ENCODE measurements at places on chromosomes 5 and 9. TPM values are rescaled to one million over a fixed set of nuclear protein-coding genes. Genes with fewer than 3 reads are reported as not detected.

GRCh38 chr5:133806847-133807246 is 161.6 kb downstream of the C5orf15 start:
- DNase-seq: no peak

- no peak for DNase-seq
These were observed 112.0 kb upstream of the ISL1 start for GRCh38 chr5:51271261-51271660.

DNA sequence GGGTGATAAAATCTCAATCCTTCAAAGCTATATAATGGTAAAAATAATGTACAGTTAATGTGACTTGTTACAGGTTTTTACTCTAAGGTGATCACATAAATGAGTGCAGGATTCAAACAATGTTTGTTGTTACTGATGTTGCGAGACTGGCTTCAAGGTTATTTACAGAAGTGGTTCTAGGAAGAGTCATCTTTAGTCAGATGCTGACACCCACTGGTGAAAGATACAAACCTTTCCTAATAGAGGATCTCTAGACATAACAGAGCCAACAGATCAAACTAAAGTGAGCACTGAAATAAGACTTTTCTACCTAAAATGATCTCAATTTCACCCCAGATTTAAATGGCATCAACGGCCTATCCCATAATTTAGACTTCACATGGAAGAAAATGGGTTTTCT is 20.2 kb downstream of the ARSB start:
- DNase-seq: peak; percentile 46

DNA sequence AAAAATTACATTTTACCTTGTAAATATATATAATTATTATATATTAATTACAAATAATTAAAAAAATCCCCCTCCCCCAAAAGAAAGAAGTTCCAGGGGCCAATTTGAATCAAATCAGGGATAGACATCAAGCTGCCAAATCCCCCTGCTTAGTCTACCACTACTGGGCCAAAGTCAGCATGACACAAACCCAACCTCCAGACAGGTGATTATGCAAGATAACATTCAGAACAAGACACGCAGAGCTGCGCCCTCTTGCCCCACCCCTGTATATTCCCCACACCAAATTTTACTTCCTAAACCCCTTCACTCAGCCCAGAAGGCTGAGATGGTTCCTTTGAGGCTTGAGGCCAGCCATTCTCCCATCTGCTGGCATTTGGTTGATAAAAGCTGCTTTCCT is 2059.1 kb upstream of the CDH6 start:
- no peak for DNase-seq

SLC6A3 gene
- 0.40 TPM for polyA plus RNA-seq

GLDC gene
- polyA plus RNA-seq: 19.8 TPM

LCN10 gene
- 2.4 TPM for polyA plus RNA-seq

PCDHB16 gene
- polyA plus RNA-seq: 6.5 TPM

DNA sequence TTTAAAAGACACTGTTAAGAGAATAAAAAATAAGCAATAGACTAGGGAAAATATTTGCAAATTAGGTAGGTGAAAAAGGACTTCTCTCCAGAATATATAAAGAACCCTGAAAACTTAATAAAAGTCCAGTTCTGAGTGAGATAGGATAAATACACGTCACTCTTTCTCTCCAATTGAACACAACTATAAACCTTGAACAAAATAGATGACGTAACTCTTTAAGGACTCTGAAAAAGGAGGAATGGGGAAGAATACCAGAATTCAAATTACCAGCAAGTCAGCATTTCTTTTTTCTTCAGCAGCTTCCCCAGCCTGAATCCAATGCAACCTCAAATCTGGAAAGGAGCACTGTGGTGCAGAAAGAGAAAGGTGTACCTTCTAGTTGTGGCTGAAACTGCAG is 6.8 kb upstream of the WDR41 start:
- DNase-seq: no peak

GRCh38 chr9:70484232-70485130 is 70.0 kb upstream of the KLF9 start:
- DNase-seq: no peak

DNA sequence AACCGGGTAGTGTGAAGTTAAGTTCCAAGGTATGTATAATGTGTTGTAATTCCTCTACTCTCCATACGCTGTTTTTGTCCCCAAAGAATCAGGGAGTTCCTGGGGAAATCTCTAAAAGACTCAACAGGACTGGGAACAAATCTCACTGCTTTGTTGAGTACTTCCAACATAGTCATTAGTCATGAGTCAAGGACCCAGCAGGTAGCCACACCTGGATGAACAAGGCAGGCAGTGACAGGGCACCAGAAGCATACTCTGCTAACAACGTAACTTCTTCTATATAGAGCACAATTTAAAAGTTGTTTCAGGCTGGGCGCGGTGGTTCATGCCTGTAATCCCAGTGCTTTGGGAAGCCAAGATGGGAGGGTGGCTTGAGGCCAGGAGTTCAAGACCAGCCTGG is 126.8 kb downstream of the SLC1A3 start:
- DNase-seq: no peak

- no peak for DNase-seq
These were observed 73.1 kb downstream of the TSSK1B start for GRCh38 chr5:113361701-113362100.

GRCh38 chr9:133043449-133044035 is 12.7 kb downstream of the GTF3C5 start:
- DNase-seq: no peak

GRCh38 chr9:26811106-26811505 is 81.5 kb downstream of the CAAP1 start:
- no peak for DNase-seq

DNA sequence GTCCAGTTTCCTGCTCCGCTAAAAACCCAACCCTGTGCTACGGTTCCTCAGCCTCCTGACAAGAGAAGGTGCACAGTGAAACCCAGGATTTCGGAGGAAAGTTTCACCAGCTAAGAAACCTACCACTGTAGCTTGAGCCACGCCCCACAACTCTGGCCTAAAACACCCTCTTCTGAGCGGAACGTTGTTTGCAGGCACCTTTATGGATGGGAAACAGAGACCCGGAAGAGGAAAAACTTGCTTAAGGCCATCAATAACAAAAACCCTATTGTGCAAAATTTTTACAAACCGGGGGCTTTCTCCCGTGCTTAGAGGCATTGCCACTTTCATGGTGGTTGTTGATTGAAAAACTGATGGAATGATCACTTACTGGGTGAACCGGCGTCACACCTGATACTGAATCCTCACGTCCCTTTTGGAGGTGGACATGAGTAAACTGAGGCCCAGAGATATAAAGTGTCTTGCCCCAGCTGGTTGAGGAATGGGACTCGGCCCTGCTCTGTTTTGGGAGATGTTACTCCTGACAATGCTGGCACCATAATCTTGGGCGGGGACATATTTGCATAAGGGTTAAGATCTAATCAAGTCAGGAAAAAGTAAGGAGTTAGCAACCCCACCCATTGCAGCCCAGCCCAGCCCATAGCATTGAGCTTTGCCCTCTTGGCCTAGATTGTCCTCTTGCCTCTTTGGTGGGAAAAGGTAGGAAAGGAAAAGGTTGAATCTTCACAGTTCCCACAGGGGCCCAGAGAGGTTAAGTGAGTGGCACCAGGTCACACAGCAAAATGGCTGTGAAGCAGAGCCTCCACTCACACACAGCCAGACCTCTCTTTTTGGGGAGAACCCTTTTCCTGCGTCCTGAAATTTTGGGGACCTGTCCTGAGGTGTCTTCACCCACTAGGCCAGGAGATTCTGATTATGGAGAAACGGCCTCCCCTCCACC is 23.2 kb upstream of the PTGS1 start:
- no peak for DNase-seq

DNA sequence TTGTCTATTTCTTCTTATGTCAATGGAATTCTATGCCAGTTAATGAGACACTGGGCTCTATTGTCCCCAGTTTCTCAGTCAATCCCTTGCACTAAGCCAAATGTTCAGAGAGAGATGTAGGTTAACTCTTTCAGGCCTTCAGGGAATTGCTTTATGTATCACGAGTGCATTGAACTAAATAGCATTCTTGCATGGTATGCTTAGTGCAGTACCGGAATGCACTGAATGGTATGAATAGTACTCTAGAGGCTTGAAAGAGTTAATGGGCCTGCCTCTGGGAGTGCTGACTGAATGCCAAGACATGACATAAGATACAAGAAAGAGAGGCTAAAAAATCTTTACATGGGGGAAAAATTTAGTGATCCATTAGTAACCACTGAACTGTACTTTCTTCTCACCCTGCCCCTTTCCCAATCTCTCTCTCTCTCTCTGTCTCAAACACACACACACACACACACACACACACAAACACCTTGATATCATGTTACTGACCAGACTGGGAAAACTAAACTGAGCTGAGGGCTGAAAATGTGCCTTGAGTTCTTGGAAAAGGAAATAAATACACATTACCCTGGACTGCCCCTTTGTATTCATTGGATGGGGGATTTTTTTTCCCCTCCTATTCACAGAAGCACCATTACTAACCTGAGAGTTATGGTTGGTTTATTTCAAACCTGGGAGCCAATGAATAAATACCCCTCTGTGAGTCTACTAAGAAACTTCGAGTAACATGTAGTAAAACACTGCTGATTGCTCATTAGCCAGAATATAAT is 35.4 kb upstream of the TMC1 start:
- peak; percentile 50 for DNase-seq

GABRG2 gene
- 0.26 TPM for polyA plus RNA-seq

DNA sequence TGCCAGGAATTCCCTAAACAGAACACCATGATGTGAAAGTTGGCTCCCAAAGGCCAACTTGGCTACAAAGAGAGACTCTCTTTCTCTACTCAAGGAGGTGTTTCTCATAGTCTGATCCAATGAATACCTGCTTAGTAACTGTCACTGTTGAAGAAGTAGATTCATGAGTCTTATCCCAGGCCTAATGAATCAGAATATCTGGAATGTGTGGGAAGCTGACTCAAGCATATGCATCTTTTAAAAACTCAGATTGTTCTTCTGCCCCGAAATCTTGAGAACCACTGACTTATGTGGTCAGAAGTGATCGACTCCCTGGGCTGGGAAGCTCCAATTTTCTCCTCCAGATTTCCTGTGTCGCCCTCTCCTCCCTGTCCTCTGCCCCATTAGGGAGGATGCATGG is 345.6 kb downstream of the PLK2 start:
- DNase-seq: no peak

- peak; percentile 55 for DNase-seq
These were observed 20.6 kb downstream of the NTNG2 start for GRCh38 chr9:132182314-132183091.

- no peak for DNase-seq
These were observed 12.5 kb downstream of the ZNF354B start for GRCh38 chr5:178872302-178872701.

DNA sequence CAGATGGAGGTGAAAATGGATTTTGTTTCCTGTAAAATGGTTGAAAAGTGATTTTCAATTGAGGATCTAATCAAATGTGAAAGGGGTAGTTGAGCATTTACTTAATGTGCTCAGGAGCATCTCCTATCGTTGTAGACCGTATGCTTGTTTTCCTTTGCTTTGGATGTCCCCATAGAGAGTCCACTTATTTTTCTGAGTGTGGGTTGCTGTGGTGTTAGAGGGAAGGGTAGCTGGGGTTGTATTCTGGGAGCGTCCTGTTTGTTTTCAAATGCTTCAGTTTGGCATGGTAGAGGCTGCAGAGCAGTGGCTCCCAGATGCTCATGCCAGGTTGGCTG is 154.1 kb downstream of the MAT2B start:
- DNase-seq: no peak

DNA sequence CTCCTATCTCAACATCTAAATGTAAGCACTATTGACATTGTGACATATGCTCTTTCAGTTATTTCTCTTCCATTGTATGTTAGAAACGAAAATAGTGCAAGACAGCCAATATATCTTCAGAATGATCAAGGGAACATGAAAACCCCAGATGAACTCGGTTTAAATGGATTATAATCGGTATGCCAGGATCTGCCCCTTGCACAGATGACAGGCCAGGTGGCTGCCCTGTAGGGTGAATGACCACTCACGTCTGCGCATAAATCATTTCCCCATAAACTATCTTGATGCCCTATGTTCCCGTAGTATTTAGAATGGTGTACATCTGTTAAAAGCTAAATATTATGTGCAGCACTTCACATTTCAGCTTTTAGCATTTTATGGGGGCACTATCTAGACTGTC is 69.7 kb upstream of the RANBP3L start:
- no peak for DNase-seq

- DNase-seq: peak; percentile 67
These were observed 88.1 kb downstream of the KDM4C start for GRCh38 chr9:6845880-6846279.

DNA sequence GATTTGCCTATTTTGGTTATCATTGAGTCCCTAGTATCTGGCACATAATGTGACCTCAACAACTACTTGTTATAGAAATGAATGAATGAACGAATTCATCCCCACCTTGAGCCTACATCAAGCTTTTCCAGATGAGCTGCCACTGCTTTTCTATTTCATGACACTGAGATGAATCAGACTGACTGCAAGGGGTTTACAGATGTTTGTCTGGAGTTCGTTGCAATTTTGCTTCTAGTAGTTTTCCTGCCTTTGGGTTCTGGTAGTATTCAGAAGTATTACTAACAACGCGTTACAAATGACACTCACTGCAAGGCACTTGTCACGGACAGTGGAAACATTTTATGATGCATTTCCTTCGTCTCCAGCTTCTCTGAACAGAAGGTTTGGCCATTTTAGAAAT is 222.3 kb downstream of the CD180 start:
- DNase-seq: no peak
